ENCODE measurements at places on chromosomes 13 and 19.

DNA sequence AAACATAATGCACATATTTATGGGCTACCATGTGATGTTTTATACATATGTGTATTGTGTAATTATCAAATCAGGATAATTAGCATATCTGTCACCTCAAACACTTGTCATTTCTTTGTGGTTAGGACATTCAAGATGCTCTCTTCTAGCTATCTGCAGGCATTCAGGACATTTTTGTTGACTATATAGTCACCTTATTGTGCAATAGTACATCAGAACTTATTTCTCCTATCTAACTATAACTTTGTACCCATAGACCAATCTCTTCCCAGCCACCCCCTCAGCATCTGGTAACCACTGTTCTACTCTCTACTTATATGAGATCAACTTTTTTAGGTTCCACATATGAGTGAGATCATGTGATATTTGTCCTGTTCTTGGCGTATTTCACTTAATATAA, 20.3 kb downstream of the ZNF420 start:
- DNase-seq: no peak

GRCh38 chr19:55212447-55212846, 3.1 kb upstream of the PTPRH start:
- DNase-seq: peak; percentile 71

DNA sequence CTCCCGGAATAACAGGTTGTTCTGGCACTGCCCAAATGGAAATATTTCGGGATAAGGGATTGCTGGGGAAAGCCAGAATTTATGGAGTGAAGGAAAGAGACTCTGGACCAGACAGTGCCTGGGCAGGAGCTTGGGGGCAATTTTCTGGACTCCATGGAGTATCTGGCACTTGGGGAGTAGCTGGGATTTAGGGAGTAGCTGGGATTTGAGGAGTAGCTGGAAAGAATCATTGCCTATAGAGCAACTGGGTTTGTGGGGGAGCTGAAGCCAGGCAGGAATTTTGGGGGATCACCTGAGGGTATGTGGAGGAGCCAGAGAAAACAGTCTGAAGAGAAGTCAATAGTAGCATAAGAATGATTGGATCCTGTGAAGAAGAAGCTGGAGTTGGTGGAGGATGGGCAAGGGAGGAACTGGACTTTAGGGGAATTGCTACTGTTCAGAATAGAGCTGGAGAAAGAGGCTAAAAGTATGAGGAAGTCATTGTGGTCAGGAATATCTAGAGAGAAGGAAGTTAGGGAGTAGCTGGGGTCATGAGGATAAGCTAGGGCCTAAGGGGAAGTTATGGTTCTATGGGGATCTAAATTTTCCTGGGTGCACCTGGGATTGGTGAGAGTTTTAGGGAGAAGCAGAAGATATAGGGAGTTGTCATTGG, 14.8 kb downstream of the FSD1 start:
- DNase-seq: no peak

GRCh38 chr19:30431591-30431990, 59.4 kb downstream of the ZNF536 start:
- DNase-seq: no peak

DNA sequence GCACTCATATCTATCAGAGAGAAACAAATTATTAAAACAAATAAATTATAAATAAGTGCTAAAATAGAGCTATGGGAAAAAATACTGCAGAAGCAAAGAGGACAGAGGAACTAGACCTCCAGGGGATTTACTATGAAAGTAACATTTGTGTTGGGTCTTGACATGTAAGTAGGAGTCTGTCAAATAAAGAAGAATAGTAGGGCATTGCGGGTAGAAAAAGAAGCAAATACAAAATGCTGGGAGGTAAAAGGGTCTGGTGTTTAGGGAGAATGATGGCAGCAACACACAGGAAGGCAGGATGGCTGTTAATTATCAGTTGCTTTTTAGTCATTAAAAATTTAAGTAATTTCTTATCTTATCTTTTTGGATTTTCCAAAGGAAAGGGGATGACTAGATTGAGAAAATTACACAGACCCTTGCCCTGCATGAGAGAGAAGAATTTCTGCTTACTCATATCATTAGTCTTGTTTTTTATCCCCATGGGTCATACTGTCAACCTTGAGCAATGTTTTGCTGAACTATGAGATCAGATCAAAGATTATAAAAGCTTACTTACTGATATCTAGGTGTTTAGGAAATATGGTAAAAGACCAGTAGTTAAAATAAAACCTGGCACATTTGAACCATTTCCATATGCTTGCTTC, 472.7 kb downstream of the DIAPH3 start:
- no peak for DNase-seq

GRCh38 chr13:97058391-97058790, 64.1 kb upstream of the OXGR1 start:
- no peak for DNase-seq

DNA sequence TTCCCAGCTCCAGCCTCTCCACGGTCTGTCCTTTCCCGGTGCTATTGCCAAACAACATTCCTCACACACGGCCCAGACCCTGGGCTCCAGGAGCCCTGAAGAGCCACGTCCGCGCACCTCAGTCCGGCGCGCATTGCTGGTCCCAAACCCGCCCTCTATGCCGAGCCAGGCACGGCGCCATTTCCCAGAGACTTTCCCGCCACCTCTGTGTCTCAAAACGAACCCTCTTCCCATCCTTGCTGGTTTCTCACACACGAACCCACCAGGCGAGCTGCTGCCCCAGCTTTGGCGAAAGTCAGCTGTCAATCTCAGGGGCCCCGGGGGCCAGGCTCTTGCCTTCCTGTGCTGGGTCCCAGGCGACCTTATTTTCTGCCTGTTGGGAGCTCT, 28.0 kb upstream of the F7 start:
- DNase-seq: no peak

GRCh38 chr19:17020385-17020784, 6.2 kb downstream of the CPAMD8 start:
- DNase-seq: no peak

DNA sequence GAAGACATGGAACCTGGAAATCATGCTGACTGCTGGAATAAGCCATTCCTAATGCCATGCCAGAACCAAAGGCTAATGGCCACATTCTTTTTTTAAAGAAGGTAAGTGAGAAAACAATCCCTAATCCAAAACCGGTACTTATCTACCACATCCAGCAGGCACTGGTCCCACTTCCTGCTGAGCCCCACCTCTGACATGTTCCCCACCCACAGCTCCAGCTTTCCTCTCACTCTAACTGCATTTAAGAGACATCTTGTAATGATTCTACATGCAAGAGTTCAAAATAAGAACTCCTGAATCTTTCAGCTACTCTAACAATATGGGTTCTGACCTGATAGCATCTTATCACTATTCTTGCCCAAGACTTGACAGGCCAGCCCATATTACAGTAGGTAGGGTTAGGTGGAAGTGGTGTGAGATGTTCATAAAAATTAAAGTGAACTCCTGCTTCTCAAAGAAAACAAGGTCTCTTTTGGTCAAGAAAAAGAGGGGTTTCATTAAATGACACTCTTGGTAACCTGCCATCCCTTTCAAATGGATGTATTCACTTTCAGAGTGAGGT, 41.9 kb downstream of the N4BP2L2 start:
- no peak for DNase-seq

GRCh38 chr13:46961719-46962118, 64.9 kb upstream of the HTR2A start:
- no peak for DNase-seq

- DNase-seq: no peak
These were observed 8.5 kb downstream of the KLC3 start for GRCh38 chr19:45349126-45349415.

DNA sequence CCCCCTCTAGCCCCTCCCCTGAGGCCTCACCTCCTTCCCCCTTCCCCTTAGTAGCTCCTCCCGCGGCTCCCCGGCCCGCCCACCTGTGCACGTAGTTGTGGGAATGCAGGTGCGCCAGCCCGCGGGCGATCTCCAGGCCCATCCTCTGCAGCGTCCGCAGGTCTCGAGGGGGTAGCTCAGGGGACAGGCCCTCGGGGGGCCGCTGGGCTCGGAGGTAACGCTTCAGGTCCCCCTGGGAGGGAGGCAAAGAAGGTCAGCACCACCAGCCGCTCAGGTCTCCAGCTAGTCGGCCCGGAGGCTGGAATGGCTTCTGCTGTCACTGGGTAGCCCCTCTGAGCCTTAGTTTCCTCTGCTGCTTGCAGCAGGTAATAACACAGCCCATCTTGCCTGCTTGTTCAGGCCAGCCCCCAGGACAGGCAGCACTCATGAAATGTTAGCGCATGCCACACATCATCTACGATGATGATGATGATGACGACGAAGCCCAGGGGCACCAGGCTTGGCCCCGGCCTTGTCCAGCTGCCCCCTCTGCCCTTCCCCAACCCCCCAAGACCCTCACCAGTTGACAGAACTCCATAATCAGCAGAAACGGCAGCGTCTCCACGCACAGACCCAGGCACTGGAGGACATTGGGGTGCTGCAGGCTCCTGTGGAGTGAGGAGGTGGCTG, 9.2 kb downstream of the LMTK3 start:
- DNase-seq: peak; percentile 60

- no peak for DNase-seq
These were observed 15.0 kb downstream of the SPPL2B start for GRCh38 chr19:2343289-2343982.

- DNase-seq: no peak
These were observed 18.5 kb downstream of the POU2F2 start for GRCh38 chr19:42113641-42114348.

GRCh38 chr19:33110137-33110910, 21.6 kb upstream of the WDR88 start:
- DNase-seq: no peak

GRCh38 chr19:15110418-15110815, 3.2 kb downstream of the SYDE1 start:
- DNase-seq: peak; percentile 42

GRCh38 chr13:62598708-62599107, 1183.1 kb upstream of the PCDH20 start:
- no peak for DNase-seq

- no peak for DNase-seq
These were observed 36.9 kb upstream of the TUBGCP3 start for GRCh38 chr13:112624602-112625430.

- DNase-seq: no peak
These were observed 78.2 kb downstream of the C13orf42 start for GRCh38 chr13:51032831-51033230.

GRCh38 chr13:48437371-48437770, 24.5 kb upstream of the LPAR6 start:
- DNase-seq: no peak

- DNase-seq: no peak
These were observed 27.3 kb downstream of the CARM1 start for GRCh38 chr19:10898633-10899032.

DNA sequence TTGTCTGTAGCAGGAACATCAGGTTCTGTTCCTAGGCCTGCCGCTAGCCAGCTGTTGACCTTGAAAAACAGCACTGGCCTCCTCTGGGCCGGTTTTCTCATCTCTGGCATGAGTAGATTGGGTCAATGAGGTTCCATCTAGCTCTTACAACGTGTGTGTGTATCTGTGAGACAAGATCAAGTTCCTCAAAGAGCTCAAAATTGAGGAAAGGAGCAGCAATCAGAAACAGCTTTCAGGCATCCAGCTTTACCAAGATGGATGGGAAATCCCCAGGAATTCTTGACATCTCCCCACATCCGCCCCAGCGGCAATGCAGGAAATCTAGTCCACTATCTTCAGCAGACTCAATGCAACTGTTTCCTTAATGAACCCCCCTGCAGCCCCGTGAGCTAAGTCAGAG, 4.9 kb downstream of the FLT1 start:
- no peak for DNase-seq

GRCh38 chr13:110699148-110700145, 6.5 kb downstream of the CARS2 start:
- no peak for DNase-seq

- DNase-seq: no peak
These were observed 198.1 kb downstream of the FGF14 start for GRCh38 chr13:102203718-102204117.

DNA sequence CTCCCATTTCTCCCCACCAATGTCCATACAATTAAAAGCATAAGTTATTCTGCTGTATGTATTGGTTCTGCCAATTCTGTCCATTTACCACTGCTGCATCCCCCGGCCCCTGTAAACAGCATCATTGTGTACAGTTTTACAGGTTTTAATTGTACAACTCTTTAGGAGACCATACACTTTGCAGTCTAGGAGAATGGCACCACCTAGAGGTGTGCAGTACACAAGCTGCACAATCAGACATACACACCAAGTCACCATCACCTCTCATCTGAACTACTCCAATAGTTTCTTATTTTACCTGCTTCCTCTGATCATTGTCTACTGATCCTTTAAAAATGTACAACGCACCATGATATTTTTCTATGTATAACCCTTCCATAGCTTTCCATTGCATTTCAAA, 855.9 kb upstream of the KLHL1 start:
- no peak for DNase-seq

DNA sequence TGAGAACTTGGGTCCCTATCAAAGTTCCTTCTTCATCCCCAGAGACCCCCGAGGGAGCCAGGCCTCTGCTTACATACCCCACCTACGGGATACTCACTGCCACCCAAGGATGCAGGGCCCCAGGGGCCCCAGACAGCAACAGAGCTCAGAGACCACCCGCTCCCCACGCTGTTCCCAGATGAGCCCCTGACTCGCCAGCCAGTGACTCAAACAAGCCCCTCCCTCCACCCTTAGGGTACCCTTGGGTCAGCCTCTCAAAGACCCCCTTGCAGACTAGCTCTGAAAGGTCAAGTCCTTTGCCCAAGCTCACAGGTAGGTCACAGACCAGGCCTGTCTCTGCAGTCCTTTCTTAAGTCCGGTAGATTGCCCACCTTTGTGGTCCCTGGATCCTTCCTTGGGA, 45.7 kb downstream of the CD320 start:
- no peak for DNase-seq

DNA sequence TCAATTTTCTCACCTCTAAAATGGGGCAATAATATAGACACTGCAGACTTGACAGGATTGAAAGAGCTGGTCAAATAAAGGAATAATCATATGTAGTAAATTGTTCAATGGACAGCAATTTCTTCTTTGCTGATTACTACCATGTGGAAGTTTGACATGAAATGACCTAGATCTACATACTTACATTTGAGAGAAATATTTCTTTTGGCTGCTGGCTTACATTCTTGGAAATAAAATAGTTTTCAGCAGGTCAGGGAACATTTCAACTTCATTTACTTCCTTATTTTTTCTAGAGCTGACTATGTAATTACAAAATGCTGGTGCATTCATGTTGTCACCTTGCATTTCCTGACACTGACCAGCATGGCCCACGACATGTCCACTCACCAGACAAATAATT, 294.6 kb upstream of the MIR17HG start:
- DNase-seq: no peak

GRCh38 chr19:35013041-35013819, 13.1 kb downstream of the GRAMD1A start:
- DNase-seq: peak; percentile 77
